ENCODE measurements at places on chromosomes 13 and 19.

- no peak for DNase-seq
Observed at GRCh38 chr13:114328034-114328433, 13.7 kb downstream of the CHAMP1 start.

DNA sequence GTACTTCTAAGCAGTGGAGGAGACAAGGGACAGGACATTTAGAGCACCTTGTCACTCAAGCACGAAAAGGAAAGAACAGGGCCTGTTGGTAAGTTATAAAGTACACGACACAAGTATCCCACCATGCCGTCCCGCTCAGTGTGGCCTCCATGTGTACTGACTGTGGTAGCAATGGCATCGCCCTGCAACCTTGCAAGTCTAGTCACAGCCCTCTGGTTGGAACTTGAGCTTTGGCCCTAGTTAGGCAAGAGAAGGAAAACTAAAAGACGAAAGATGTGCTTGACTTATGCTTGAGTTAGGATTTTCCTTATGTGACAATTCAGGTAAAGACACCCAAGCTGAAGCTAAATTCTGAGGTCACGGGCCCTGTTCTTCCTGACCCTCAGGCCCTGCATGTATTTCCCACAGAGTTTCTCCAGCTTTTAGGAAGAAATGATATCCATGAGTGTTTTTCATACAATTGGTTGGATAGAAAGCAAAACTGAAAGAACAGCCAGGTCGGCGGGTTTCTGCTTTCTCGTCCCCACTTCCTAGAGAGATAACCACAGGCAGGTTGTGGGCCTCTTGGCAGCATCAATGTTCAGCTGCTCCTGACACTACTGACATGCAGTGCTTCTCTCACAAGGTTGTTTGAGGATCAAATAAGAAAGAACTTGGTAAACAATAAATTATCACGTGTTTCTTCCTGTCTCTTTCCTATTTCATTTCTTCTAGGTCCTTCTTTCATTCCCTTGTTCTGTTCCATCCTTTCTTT lies 216.2 kb downstream of the IRS2 start:
- DNase-seq: peak; percentile 3

DNA sequence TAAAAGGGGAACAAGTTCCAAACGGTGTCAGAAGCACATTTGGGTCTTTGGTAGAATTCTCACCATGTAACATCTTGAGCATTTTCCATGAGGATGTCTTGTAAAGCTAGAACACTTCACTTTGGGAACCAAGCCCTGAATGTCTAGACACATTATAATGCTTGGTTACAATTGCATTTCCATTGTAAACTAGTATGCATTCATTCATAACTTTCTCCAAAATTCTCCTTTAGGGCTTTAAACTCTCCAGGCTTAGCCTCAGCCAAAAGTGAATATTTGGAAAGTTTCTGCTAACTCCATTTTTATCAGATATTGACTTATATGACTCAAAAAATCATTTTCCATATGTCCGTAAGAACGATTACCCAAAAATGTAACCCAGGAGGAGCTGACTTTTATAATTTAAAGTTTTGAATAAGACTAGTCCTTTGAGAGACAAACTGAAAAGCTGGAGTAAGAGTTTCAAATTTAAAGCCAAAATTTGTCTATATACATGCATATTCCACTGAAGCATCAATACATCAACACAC lies 1170.4 kb downstream of the EFNB2 start:
- no peak for DNase-seq

DNA sequence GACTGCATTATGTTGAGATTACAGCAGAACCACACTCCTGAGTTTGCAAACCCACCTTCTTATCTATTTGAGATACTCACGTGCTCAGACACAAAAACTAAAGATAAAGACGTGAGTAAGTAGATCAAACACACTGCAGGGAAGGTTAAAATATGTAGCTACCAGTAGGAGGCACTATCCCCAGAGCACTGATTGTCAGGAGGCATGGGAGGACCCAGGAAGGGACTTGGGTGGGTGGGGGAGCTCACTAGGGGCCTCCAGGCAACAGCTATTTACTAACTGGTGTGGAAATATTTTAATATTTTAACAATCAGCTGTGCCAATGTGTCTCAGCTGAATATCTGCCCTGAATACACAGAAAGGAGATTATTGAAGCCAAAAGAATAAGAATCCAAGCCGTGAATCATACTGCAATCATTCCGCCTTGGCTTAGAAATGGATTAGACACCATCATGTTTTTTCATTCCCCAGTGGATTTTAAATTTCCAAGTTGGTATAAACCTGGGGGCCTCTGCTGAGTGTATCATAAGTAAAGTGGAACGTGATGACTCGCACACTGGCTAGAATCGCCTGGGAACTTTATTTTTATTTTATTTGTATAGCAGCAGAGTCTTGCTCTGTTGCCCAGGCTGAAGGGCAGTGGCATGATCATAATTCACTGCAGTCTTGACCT lies 73.2 kb upstream of the CACNA1A start:
- DNase-seq: no peak

- DNase-seq: no peak
Observed at GRCh38 chr13:73954808-73955207, 179.4 kb downstream of the KLF12 start.

- no peak for DNase-seq
Observed at GRCh38 chr13:25170554-25171111, 1.5 kb downstream of the AMER2 start.

- no peak for DNase-seq
Observed at GRCh38 chr13:50682966-50683365, 160.5 kb downstream of the DLEU7 start.

GRCh38 chr13:101115762-101116171 lies 300.5 kb downstream of the NALCN start:
- no peak for DNase-seq

DNA sequence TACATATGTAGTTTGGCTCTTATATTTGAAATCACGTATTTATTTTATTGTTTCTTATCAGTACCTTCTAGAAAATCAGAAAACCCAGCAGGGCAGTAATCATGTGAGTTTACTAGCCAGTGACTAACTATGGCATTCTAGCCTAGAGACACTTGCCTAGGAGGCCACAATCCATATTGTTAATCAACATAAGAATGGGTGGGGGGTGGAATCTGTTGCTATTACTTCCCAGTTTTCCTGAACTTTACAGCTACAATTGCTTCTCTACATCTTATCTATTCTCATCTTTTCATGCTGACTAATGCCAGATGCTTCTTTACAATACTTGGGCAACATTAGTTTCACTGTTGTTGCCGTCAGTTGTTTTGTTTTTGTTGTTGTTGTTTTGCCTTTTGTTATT lies 18.7 kb upstream of the ATXN8OS start:
- DNase-seq: no peak

DNA sequence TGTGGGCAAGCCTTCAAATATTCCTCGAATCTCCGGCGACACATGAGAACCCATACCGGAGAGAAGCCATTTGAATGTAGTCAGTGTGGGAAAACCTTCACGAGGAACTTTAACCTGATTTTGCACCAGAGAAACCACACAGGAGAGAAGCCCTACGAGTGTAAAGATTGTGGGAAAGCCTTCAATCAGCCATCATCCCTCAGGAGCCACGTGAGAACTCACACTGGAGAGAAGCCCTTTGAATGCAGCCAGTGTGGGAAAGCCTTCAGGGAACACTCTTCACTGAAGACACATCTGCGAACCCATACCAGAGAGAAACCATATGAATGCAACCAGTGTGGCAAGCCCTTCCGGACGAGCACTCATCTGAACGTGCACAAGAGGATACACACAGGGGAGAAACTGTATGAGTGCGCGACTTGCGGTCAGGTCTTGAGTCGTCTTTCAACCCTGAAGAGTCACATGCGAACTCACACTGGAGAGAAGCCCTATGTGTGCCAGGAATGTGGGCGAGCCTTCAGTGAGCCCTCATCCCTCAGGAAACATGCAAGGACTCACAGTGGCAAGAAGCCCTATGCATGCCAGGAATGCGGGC lies 28.8 kb downstream of the ZNF333 start:
- no peak for DNase-seq

- DNase-seq: no peak
Observed at GRCh38 chr13:97885641-97886040, 67.8 kb upstream of the IPO5 start.

DNA sequence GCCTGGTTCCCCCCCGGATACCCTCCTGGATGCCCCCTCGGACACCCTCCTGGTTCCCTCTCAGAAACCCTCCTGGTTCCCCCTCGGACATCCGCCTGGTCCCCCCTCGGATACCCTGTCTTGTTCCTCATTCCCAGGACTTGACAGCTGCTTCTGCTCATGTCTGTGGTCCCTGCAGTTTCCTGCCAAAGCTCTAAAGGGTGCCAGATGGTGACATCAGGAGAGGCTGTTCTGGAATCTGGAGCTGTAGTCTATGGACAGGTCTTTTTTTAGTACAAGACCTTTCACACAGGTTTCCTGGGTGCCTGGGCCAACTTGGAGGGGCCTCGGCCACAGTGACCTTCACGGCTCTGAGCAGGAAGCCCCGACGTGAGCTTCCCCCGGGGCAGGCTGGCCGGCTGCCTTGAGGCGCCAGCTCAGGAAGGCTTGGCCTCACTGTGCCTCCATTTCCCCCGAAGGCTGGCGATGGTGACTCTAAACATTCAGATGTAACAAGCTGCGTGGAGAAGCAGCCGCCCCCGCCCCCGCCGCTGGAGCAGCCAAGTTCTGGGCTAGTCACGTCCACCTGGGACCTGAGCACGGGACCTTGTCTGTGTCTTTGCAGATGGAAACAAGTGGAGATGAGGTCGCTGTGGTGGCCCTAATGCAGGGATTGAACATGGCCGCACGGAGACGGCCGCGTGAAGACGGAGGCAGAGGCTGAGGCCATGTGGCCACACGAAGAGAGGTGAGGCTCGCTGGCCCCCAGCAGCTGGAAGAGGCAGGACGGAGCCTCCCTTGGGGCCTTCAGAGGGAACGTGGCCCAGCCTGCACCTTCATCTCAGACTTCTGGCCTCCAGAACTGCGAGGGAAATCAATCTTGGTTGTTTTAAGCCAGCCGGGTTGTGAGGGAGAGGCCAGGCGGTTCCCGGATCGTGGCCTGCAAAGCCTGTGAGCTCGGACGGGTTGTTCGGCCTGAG lies 12.7 kb downstream of the SGTA start:
- DNase-seq: no peak

DNA sequence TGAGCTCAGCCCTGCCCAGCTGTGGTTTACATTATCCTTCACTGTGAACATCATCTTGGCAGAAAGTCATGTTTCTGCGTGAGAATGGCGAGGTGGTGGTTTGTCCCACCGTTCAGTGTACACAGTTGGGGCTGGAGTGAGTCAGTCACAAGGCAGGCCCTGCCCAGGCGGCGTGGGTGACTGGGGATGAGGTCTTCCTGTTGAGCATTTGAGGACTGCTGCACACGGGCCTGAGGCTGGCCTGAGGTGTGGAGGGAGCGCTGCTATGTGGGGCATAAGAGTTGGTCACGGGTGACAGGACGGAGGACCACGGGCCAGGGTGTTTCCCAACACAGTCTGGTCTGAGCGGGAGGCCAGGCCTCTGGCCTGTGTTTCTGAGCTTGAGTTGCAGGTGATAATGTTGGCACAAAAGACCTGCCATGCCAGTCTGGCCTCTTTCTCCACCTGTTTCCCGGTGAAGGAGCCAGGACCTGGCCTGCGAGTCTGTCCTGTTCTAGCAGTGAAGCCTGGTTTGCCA lies 13.4 kb upstream of the C19orf33 start:
- DNase-seq: no peak

DNA sequence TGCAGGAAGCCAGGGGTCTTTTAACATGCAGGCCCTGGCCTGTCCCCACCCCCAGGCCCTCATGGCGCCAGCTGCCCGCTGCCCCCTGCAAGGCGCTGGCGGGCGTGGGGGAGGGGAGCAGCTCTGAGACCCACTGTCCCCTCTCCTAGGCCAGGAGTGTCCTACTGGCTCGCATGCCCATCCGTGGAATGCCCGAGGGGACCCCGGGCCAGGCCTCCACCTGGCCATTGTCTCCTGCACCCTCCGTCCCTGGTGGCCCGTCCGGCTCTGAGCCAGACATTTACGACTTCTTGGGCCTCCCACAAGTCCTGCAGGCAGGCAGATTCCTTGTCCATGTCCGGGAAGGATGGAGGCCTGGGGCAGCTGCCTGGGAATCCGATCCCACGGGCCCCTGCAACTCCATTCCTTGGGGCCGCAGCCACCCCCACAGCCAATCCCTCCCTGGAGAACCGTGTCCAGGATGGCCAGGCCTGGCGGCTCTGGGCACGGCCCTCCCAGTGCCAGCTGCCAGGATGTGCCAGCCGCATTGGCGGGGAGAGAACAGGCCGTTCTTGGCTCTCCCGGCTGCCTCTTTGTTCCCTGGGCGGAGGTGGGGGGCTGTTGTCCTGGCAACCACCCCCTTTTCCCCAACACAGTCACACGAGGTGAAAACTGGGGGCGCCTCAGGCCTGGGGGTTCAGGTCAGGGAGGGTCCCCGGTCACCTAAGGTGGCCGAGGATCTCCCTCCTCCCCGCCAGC lies 10.5 kb upstream of the PLIN3 start:
- no peak for DNase-seq

- DNase-seq: no peak
Observed at GRCh38 chr13:76293751-76294150, 592.5 kb downstream of the KCTD12 start.

GRCh38 chr19:10968527-10969135 lies 7.8 kb downstream of the SMARCA4 start:
- no peak for DNase-seq

GRCh38 chr13:66207610-66208009 lies 1022.5 kb downstream of the PCDH9 start:
- DNase-seq: no peak

- no peak for DNase-seq
Observed at GRCh38 chr19:13727798-13728197, 36.5 kb upstream of the MRI1 start.

DNA sequence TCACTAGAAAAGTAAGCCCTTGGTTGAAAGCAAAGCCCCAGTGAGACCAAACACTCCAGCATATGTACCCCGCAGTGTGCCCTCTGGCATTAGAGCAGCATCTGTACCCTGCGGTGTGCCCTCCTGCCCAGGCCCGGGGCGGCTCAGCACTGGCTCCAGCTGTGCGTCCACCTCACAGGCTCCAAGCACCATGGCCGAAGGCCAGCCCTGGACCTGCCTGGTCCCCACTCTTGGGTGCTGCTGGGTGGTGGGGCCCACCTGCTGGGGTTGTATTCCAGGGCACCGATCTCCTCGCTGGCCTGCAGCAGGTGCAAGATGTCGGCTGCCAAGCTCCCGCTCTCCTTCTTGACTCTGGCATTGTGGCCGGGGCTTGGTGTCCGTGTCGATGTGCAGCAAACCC lies 230.2 kb downstream of the TUBA3C start:
- no peak for DNase-seq

DNA sequence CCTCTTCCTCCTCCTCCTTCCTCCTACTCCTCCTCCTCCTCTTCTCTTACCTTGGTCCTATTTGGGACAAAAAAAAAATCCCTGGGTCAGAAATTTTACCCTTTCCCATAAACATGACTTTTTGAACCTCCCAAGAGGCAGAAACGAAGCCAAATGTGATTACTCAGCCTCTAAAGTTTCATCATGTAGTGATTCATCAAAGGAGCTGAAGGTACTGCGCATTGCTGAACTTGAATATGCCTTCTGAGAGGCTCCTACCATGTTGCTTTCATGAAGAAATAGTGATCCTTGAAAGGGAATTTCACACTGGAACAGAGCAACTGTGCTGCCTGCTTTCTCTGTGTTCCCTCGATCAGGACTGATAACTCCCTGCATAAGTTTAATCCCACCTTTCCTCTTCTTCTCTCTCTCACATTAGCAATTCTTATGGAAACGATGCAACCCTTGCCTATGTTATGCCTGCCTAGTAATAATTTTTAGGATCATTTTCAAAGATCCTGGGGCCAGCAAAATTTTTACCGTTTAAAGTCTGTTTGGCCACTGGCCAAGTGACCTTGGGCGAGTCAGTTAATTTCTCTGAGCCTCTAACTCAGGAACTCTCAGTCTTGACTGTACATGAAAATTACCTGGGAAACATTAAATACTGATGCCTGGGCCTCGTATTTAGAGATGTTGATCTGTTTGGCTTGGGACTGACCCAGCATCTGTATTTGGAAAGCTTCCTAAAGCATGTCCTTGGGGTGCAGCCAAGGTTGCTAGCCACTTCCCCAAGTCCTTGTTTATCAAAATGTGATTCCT lies 149.5 kb downstream of the DCT start:
- no peak for DNase-seq
